MM.1S (cell line): ENCODE measurements at places on chromosomes 4 and X.

GRCh38 chr4:56692576-56692975, 11.5 kb upstream of the HOPX start:
- no peak overlapping the region for H3K27ac ChIP-seq
- no peak for DNase-seq
- H3K4me1 ChIP-seq: no peaks in the 10 kb centered on the region
- H3K4me3 ChIP-seq: no peak overlapping the region
- no peaks in the 10 kb centered on the region for H3K27me3 ChIP-seq
- H3K36me3 ChIP-seq: no peaks in the 10 kb centered on the region

DNA sequence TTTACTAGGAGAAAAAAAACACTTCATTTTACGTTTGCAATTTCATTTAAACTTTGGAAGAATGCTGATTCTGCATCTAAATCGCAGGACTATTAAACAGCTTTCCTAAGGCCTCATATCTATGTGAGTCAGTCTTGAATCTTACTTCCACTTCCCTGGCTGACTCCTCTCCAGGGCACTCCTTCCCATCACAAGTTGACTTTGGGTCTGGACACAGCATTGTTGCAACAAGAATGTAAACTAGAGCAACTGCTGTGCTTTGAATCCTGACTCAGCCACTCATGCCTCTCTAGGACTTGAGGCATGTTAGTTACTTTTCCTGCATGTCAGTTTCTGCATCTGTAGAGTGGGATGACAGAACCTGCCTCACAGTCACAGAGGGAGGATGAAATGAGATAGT, 413.8 kb downstream of the FAT4 start:
- H3K27ac ChIP-seq: no peak overlapping the region
- no peak for DNase-seq
- H3K4me1 ChIP-seq: no peaks in the 10 kb centered on the region
- no peaks in the 10 kb centered on the region for H3K27me3 ChIP-seq
- H3K4me3 ChIP-seq: no peak overlapping the region
- H3K36me3 ChIP-seq: no peaks in the 10 kb centered on the region

- H3K27ac ChIP-seq: no peak overlapping the region
- H3K27me3 ChIP-seq: no peaks in the 10 kb centered on the region
- no peak for DNase-seq
- H3K4me3 ChIP-seq: no peak overlapping the region
Measured at GRCh38 chrX:22538580-22538979, 265.9 kb downstream of the CBLL2 start.

DNA sequence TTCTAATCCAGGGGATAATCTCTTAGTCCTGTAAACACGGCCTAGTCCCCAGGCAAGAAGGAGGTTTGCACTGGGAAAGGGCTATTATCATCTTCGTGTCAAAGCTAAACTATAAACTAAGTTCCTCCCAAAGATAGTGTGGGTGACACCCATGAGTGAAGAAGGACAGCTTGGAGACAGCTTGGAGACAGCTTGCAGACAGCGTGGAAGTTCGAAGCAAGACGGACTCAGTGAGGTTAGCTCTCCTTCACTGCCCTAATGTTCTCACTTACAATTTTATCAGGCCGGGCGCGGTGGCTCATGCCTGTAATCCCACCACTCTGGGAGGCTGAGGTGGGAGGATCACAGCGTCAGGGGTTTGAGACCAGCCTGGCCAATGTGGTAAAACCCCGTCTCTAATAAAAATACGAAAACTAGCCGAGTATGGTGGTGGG, 19.2 kb upstream of the PLCXD1 start:
- no peak overlapping the region for H3K27ac ChIP-seq
- H3K36me3 ChIP-seq: no peaks in the 10 kb centered on the region
- no peak overlapping the region for H3K4me3 ChIP-seq
- no peaks in the 10 kb centered on the region for H3K4me1 ChIP-seq
- no peak for DNase-seq

DNA sequence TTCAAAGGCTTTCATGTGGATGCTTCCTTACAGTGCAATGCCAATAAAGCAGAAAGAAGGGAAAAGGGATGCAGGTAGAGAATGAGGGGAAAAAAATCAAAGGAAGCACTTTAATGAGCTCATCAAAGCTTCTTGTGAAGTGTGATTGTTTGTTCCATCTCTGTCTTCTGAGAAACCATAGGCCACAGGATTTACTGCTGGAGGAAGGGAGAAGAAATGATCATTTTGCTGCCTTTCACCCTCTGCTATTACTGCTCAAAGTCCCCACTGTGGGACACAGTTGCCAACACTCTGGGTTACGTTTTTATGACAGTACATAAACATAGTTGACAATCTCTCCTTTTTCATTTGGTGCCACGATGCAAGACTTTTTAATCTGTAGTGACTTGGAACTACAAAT, 558.0 kb upstream of the TECRL start:
- no peak overlapping the region for H3K27ac ChIP-seq
- no peaks in the 10 kb centered on the region for H3K36me3 ChIP-seq
- no peak overlapping the region for H3K4me3 ChIP-seq
- H3K4me1 ChIP-seq: no peaks in the 10 kb centered on the region
- no peak for DNase-seq

- no peak overlapping the region for H3K4me3 ChIP-seq
- H3K36me3 ChIP-seq: no peaks in the 10 kb centered on the region
- H3K27me3 ChIP-seq: no peaks in the 10 kb centered on the region
- H3K27ac ChIP-seq: no peak overlapping the region
- no peaks in the 10 kb centered on the region for H3K4me1 ChIP-seq
Measured at GRCh38 chr4:5471206-5471605, 237.2 kb downstream of the EVC2 start.

GRCh38 chr4:30802622-30803323, 82.6 kb downstream of the PCDH7 start:
- no peak for DNase-seq
- no peaks in the 10 kb centered on the region for H3K4me1 ChIP-seq
- no peak overlapping the region for H3K4me3 ChIP-seq
- H3K36me3 ChIP-seq: no peaks in the 10 kb centered on the region

DNA sequence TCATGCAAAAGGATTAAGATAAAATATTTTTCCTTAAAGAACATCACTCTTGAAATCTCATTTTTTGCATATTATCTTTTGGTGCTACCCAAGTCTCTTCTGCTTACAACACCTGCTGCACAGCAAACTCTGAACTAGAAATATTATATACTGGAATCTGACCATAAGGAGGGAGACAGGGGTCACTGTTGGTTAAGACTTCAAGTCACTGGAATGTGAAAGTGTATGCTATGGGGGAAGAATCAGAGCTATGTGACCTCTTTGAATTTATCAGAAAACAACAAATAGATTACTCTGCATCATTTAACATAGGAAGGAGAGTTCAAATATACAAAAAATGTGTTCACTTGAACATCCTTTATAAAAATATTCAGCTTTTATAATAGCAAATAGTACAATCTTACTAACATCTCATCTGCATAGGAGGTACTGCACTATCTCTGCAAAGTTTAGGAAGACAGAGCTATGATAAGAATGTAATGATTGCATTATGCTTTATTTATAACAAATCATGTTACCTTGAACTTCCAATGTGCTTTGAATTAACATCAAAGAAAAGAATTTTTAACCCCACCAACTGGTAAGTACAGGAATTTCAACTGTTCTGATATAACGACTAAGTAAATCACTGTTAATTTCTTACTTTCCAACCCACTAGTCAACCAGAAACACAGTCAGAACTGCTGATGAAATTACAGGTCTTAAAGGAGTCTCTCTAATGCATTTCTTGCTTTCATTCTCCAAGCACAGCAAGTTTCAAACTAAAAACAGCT, 69.8 kb downstream of the ZNF827 start:
- no peaks in the 10 kb centered on the region for H3K27me3 ChIP-seq
- peaks cover 56% of the 10 kb centered on the region for H3K4me1 ChIP-seq
- no peaks in the 10 kb centered on the region for H3K36me3 ChIP-seq
- peak overlapping the region; percentile 45 for H3K4me3 ChIP-seq

- no peak for DNase-seq
- no peak within 1 kb of the TSS for H3K4me3 ChIP-seq
- no peaks in the 10 kb centered on the region for H3K36me3 ChIP-seq
- no peaks in the 10 kb centered on the region for H3K27me3 ChIP-seq
- H3K27ac ChIP-seq: no peak within 1 kb of the TSS
- H3K4me1 ChIP-seq: no peaks in the 10 kb centered on the region
Measured at GRCh38 chrX:15384304-15384703, at the start of gene VEGFD. VEGFD (minus strand) TSS chrX:15384413; CDS start chrX:15383946, 467 bp downstream.

DNA sequence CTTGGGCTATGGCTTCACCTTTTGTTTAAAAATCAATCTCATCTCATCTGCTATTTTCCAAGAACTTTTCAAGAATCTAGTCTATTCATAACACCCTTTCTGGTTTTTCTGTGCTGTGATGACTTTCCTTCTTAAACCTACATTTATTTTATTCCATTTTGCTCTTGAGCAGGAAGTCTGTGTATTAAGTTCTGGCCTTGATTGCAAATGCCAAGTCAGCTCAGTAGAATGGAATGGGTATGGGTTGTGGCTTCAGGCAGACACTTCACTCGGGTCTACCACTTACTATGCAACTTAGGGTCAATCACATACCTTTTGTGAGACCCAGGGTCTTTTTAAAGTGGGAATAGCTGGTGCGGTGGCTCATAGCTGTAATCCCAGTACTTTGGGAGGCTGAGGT, 522.3 kb downstream of the TRIML1 start:
- no peaks in the 10 kb centered on the region for H3K36me3 ChIP-seq
- no peak for DNase-seq
- H3K4me3 ChIP-seq: no peak overlapping the region
- no peaks in the 10 kb centered on the region for H3K4me1 ChIP-seq

DNA sequence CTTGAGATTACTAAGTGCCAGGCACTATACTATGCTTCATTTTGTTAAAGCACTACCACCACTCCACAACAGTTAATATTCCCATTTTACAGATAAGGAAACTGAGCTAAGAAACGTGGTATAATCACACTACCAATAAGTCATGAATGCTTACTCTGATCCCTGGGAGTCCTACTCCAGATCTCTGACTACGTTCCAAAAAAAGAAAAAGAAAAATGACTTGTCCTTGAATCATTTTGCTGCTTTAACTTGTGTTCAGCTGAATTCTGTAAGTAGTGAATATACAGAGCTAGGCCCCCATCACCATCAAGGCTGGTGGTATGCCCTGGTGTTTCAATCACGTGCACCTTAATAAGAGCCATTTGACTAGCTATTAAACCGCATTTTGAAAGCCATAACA, 39.4 kb downstream of the LDB2 start:
- H3K4me1 ChIP-seq: no peaks in the 10 kb centered on the region
- no peaks in the 10 kb centered on the region for H3K36me3 ChIP-seq
- H3K27ac ChIP-seq: no peak overlapping the region
- H3K27me3 ChIP-seq: no peaks in the 10 kb centered on the region
- no peak for DNase-seq

- H3K27ac ChIP-seq: no peak overlapping the region
- no peak for DNase-seq
- no peaks in the 10 kb centered on the region for H3K27me3 ChIP-seq
- H3K4me3 ChIP-seq: no peak overlapping the region
Measured at GRCh38 chr4:22457348-22457747, 58.5 kb downstream of the ADGRA3 start.

DNA sequence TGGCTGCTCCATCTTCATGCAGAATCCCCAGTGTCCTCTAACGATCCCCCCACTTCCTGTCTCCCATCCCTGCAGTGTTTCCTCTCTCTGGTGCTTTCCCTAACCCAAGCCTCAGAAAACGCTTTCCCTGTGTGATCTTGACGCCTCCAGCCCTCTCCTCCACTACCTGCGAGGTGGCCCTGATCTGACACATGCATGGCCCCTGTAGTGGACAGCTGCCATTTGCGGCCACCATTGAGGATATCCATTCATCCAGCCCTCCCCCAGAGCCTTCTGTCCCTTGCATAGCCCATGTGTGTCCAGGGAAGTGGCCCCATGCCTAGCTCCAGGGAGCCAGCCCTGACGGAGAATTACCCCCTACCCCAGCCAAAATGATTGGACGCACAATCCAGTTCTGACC, 3.1 kb downstream of the UBL4A start:
- DNase-seq: no peak
- H3K27me3 ChIP-seq: no peaks in the 10 kb centered on the region
- no peak overlapping the region for H3K4me3 ChIP-seq

DNA sequence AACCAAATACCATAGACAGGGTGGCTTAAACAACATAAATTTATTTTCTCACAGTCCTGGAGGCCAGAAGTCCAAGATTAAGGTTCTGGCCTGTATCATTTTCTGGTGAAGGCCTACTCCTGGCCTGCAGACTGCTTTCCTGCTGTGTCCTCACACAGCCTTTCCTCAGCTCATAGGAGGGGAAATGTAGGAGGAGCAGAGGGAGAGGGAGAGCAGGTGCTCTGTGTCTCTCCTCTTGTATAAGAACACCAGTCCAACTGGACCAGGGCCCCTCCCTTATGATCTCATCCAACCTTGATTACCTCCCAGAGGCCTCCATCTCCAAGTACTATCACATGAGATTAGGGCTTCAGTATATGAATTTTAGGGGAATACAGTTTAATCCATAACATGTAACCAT, 34.3 kb downstream of the RAPGEF2 start:
- peaks cover 11% of the 10 kb centered on the region for H3K4me1 ChIP-seq
- DNase-seq: no peak
- H3K36me3 ChIP-seq: no peaks in the 10 kb centered on the region
- H3K27ac ChIP-seq: no peak overlapping the region

GRCh38 chrX:43808231-43808630, 74.0 kb downstream of the MAOB start:
- H3K27me3 ChIP-seq: no peaks in the 10 kb centered on the region
- DNase-seq: no peak
- H3K27ac ChIP-seq: no peak overlapping the region
- H3K4me3 ChIP-seq: no peak overlapping the region

DNA sequence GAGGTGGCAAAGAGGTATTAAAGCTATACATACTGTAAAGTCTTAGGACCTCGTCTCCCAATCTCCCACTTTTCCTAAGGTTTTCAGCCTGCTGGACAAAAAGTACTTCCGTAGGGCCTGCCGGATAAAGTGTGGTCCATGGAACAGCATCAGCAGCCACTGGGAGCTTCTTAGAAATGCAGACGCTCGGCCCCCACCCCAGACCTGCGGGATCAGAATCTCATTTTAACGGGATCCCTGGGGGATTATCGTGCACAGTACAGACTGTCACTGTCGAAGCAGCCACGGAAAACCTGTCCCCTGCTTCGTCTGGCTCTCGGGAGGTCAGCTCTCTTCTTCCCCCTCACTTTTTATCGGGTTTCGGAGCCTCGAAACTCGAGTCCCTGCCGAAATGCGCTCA, 802 bp downstream of the ADGRG2 start:
- H3K36me3 ChIP-seq: no peaks in the 10 kb centered on the region
- H3K27ac ChIP-seq: no peak overlapping the region
- no peak overlapping the region for H3K4me3 ChIP-seq

- no peak overlapping the region for H3K4me3 ChIP-seq
- H3K36me3 ChIP-seq: no peaks in the 10 kb centered on the region
- no peaks in the 10 kb centered on the region for H3K27me3 ChIP-seq
- no peaks in the 10 kb centered on the region for H3K4me1 ChIP-seq
Measured at GRCh38 chr4:25441519-25442117, 64.6 kb downstream of the ANAPC4 start.
